ENCODE measurements at places on chromosomes 16 and 17.

GRCh38 chr16:80045861-80046260, 445.3 kb upstream of the MAF start:
- DNase-seq, result no peak

DNA sequence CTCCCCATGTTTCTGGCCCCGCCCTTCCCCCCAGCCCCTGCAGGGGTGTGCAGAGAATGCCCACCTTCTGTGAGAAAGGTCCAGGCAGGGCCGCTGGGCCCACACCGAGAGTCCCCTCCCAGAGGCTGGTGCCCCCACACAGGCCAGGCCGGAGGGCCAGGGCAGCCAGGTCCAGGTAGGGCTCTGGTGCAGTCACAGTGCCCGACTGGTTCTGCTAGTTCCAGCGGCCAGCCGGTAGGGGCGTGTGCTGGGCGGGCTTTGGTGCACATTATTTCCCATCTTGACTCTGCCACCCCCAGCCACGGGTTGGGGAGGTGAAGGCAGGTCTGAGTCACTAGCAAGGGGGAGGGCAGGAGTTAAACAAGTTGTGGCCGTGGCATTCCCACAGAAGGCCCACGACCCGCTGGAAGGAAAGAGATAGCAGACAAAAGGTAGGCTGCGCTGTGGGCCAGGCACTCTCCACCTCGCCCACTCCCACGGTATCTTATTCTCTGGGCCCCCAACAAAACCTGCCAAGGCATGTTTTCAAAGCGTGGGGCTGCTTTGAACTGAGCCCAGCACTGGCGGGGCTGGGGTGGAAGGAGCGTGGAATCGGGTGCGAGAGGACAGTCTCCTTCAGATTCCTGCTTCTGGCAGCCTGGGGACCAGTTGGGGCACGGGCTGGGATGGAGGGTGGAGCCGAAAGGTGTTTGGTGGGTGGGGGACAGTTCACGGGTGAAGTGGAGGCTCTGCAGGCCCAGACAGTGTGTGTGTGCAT, 1.9 kb downstream of the EPN3 start:
- DNase-seq, result no peak

GRCh38 chr17:151004-151403, 13.6 kb downstream of the SCGB1C2 start:
- no peak for DNase-seq

DNA sequence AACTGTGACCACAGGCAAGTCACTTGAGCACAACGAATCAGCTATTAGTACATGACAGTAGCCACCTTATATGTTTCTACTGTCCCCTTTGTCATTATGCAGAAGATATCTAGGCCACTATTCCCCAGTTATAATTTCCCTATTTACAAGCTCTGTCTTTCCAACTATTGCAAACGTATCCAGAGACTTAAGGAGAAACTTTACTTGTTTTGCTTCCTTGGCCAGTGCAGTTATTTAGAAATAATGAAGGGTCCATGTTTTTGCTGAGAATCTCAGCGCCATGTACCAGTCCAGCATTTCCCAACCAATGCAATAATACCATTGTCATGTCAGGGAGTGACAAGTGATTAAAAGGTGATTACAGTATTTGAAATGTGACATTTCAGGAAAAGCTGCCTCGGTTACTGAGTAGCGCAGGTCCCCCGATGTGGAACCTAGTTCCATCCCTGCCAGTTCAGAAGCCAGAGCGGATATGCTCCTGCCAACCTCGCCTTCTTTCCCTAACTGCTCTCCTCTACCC, 743 bp downstream of the ZNF624 start:
- no peak for DNase-seq

DNA sequence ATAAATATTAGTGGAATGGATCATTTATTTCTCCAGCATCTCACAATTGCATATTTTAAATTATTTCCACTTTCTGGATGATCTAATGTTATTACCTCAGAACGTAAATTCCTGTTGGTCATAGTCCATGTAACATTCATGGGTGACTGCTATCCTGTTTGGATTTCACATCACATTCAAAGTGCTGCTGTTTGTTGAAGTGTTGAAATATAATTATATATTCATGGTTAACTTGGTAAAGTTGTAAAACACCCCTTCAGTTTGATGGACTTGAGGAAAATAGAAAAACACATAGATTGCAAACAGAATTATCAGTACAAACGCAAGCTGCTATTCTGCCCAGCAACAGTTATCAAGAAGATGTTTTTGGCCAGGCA, 59.6 kb downstream of the TANGO6 start:
- DNase-seq, result no peak

DNA sequence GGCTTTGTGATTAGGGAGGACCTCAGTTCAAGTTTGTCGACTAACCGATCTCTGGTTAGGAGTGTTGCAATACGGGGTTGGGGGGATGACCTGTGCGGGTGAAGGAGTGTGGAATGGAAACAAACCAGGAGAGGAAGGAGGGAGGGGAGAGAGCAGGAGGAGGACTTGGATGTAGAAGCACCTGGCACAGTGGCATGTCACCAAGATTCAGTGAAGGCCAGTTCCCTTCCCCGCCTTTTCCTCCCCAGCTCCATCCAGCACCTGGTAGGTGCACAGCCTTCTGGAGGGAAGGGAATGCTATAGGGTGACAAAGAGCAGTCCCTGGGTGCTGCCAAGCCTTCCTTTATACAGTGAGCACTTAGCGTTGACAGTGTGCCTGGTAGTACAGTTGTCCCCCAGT, 107.4 kb upstream of the CRHR1 start:
- no peak for DNase-seq

- DNase-seq, result no peak
Observed at GRCh38 chr16:51149721-51150164, 1.3 kb downstream of the SALL1 start.

DNA sequence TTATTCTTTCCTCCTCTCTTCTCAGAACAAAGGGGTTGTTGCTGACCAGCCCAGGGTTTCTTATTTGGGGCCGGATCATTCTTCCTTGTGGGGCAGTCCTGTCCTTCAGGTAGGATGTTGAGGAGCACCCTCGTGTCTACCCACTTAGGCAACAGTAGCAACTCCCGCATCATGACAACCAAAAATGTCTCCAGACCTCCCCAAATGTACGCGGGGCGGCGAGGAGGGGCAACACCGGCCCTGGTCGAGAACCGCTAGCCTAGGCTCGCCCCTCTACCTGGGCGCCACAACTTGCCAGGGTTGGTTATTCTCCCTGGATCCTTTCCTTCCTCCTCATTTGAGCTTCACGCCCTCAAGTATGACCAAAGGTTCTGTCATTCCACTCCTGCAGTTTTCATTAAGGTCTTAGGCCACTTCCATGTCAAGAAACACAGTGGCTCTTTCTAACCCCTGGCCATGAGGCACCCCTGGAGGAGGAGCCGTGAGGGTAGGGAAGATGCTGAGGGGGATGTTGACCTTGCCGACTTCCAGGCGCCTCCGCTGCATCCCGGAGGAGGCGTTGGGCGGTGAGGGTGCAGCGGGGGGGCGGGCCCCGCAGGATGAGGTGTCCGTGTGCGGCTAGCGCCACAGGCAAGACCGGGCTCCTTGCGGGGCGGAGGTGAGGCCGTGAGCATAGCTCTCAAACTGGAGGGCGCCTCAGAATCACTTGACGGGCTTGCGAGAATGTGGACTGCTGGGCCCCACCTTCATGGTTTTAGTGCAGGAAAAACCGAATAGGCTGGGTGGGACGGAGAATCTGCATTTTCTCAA, 712 bp upstream of the SPECC1 start:
- no peak for DNase-seq

DNA sequence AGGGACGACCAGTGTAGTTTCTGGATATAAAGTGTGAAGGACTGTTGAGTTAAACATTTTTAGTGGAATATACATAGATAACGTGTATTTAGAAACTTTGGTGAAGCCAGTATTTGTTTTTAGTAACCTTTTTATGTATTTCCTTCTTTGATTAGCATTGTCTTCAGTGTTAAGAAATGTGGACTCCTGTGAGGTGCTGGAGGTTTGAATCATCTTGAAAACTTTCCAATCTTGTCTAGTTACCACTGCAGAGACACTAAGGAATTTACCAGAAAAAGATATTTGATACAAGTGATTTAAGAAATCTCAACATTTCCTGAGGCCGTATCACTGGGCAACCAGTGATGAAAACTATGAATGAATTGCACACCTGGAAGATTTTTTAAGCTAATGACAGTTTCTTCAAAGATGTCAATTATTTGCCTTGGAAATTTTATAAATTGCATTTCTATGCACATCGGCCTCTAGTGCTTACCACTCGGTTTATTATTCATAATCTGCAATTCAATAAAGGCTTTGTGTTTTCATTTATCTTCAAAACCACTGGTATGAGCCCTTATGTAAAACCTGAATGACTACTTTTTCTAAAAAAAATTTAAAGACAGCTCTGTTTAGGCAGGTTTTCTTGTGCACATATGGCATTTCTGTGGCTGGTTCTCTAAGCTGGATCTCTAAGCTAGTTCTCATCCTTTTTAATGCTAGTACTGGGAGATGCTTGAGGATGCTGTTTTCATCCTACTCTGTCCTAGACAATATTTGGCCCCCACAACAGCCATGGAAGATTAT, 31.4 kb upstream of the ADCY7 start:
- DNase-seq, result peak; percentile 47

All from HFFc6 (cell line).